ENCODE measurements at places on chromosomes 1 and 21. TPM values are rescaled to one million over a fixed set of nuclear protein-coding genes. Genes with fewer than 3 reads are reported as not detected.

The CACNA1S gene
- not detected for total RNA-seq

The FYB2 gene
- not detected for total RNA-seq

The HMCN1 gene
- 0.01 TPM for total RNA-seq

The CRABP2 gene
- 6.6 TPM for total RNA-seq

The PPFIA4 gene
- total RNA-seq = 0.32 TPM

The GPA33 gene
- total RNA-seq = not detected

The ATF3 gene
- 47.5 TPM for total RNA-seq

The RWDD3 gene
- total RNA-seq = 9.0 TPM

The TMPRSS3 gene
- 0.57 TPM for total RNA-seq

The S1PR1 gene
- total RNA-seq = 0.10 TPM

The DENND2C gene
- total RNA-seq = 0.50 TPM

The TMEM82 gene
- total RNA-seq = not detected

The NGF gene
- 1.5 TPM for total RNA-seq

The MATN1 gene
- total RNA-seq = 0.11 TPM

The OR2T29 gene
- not detected for total RNA-seq

The CCDC27 gene
- total RNA-seq = not detected

The MRTO4 gene
- total RNA-seq = 63.6 TPM

The GPR161 gene
- 10.8 TPM for total RNA-seq

The IFNLR1 gene
- total RNA-seq = 1.4 TPM

The SKI gene
- 28.5 TPM for total RNA-seq

The GSTM4 gene
- 11.1 TPM for total RNA-seq

The CLCA1 gene
- not detected for total RNA-seq
